Left renal pelvis (tissue), 4 donors: ENCODE measurements at places on chromosomes 7 and 10. TPM values are rescaled to one million over a fixed set of nuclear protein-coding genes. Genes with fewer than 3 reads are reported as not detected.

The CCL24 gene
- polyA plus RNA-seq = 0.29 TPM

The ZDHHC6 gene
- polyA plus RNA-seq = 72.1 TPM

The MGAM2 gene
- polyA plus RNA-seq = 0.56 TPM

- no peak for DNase-seq
These were observed 232.4 kb downstream of the AHR start for GRCh38 chr7:17530741-17531421.

GRCh38 chr10:28880683-28880950 is 203.3 kb downstream of the BAMBI start:
- DNase-seq = no peak

GRCh38 chr7:107002126-107002525 is 42.4 kb upstream of the PRKAR2B start:
- DNase-seq = no peak

DNA sequence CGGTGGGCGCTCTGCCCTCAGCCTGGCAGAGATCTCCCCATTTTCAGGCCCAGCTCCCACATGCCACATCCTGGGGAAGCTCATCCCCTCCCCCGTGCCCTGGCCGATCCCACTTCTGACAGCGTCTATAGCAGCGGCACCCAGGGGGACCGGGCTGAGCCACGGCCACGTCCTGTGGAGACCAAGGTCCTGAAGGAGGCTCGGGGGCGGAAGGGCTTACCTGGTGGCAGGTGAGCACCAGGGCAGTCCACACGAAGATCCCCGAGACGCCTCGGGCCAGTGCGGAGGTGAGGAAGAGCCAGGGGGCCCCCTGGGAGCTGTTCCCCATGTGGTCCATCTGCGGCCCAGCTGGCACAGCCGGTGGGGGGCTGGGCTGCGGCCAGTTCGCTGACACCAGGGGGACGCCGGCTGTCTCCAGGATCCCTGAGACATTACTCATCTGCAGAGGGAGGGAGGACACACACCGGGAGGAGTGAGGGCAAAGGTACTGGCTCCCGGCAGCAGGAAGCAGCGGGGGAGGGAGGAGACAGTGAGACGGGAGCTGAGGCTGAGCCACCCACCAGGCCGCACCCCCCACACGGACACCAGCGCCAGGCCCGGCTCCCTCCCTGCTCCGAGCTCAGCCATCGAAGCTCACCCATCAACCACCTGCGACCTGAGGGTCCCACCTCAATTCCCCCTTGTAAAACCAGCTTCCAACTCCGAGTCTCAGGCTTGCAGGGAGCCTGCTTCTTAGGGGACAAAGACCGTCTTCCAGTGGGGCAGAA is 776 bp downstream of the TMEM184A start:
- DNase-seq = no peak

- no peak for DNase-seq
These were observed 76.7 kb downstream of the EMX2 start for GRCh38 chr10:117619223-117619622.

DNA sequence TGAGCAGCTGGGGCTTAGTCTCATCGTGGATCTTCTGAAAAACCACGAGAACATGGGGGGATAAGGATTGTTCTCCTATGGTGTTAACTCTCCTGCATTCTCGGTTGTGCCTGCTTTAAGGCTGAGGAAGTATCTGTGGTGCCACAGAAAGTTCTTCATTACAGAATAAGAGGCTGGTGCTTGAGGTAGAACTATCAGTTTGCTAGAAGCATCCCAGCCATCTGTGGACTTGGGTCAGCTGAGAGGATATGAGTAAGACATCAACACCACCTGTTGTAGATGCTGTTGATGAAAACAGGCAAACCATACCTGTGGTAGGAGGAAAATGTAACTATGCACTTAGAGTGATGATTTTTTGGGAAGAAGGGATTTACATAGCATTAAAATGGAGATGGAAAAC is 416.6 kb downstream of the PHTF2 start:
- no peak for DNase-seq

- no peak for DNase-seq
These were observed 25.6 kb downstream of the RNF216 start for GRCh38 chr7:5755704-5756504.

GRCh38 chr10:14623931-14624330 is 150.8 kb downstream of the FAM107B start:
- DNase-seq = no peak
